ENCODE measurements at places on chromosomes 16 and 17. TPM values are rescaled to one million over a fixed set of nuclear protein-coding genes. Genes with fewer than 3 reads are reported as not detected.

G6PC1 gene
- total RNA-seq, result not detected

ABCC6 gene
- total RNA-seq, result 2.1 TPM

SOX8 gene
- 0.16 TPM for total RNA-seq

ITGAD gene
- total RNA-seq, result not detected

CPHXL2 gene
- total RNA-seq, result not detected

KCNH4 gene
- not detected for total RNA-seq

CD300LF gene
- not detected for total RNA-seq

PTX4 gene
- total RNA-seq, result not detected

FAM171A2 gene
- total RNA-seq, result 8.8 TPM

HOXB1 gene
- total RNA-seq, result not detected

TMEM88 gene
- total RNA-seq, result 0.16 TPM

KRT27 gene
- total RNA-seq, result not detected

PRDM7 gene
- total RNA-seq, result not detected

SDK2 gene
- total RNA-seq, result under 0.01 TPM

IL34 gene
- total RNA-seq, result 3.9 TPM

TMC8 gene
- total RNA-seq, result not detected

CTRB1 gene
- total RNA-seq, result not detected

SLC22A31 gene
- total RNA-seq, result not detected

SCRN2 gene
- 56.3 TPM for total RNA-seq

TERF2IP gene
- 38.9 TPM for total RNA-seq

KCNJ16 gene
- under 0.01 TPM for total RNA-seq

LASP1 gene
- total RNA-seq, result 73.3 TPM

SALL1 gene
- total RNA-seq, result 0.16 TPM

RAMP2 gene
- total RNA-seq, result not detected

Data from bronchial smooth muscle cell (primary cell).